ENCODE measurements at places on chromosomes 13 and 19. TPM values are rescaled to one million over a fixed set of nuclear protein-coding genes. Genes with fewer than 3 reads are reported as not detected.

DNA sequence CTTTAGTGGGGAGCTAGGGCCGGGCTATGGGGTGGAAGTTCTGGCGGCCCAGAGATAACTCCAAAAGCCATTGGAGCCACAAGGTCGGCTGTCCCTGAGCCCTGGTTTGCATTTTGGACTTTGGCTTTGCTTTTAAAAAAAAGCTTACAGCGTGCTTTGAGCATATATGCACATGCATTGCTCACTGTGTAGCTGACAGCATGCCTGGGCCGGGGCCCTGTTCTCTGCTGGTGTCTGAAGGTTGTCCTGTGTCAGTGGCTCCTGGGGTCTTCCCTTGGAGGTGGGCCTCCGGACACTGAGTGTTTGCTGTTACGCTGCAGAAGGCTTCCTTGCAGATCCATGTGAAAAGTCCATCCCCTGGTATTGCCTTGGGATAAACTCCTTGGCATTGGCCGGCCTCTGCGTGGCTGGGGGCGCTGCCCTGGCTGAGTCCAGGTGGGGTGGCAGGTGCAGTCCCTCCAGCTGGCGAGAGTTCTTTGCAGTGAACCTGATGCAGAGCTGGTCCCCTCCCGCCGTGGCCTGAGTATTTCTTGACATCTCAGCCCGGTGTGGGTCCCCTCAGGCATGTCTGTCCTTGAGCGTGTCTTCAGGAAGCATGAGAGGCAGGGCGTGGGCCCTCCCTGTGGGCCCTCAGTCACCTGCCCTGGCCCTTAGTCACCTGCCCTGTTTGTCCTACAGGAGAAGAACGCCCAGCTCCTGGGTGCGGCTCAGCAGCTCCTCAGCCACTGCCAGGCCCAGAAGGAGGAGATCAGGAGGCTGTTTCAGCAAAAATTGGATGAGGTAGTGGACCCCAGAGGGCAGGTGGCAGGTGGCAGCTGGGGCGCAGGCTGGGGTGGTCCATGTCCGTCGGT lies 23.0 kb downstream of the PLEKHJ1 start:
- no peak for DNase-seq
- no peak overlapping the region for H3K27ac ChIP-seq
- no peaks in the 10 kb centered on the region for H3K36me3 ChIP-seq
- no peak overlapping the region for H3K4me3 ChIP-seq
- H3K27me3 ChIP-seq = no peaks in the 10 kb centered on the region

- H3K4me3 ChIP-seq = no peak overlapping the region
- no peaks in the 10 kb centered on the region for H3K4me1 ChIP-seq
- no peaks in the 10 kb centered on the region for H3K27me3 ChIP-seq
- H3K36me3 ChIP-seq = no peaks in the 10 kb centered on the region
- no peak overlapping the region for H3K27ac ChIP-seq
Measured at GRCh38 chr13:84983321-84983720, 815.9 kb downstream of the SLITRK6 start.

DNA sequence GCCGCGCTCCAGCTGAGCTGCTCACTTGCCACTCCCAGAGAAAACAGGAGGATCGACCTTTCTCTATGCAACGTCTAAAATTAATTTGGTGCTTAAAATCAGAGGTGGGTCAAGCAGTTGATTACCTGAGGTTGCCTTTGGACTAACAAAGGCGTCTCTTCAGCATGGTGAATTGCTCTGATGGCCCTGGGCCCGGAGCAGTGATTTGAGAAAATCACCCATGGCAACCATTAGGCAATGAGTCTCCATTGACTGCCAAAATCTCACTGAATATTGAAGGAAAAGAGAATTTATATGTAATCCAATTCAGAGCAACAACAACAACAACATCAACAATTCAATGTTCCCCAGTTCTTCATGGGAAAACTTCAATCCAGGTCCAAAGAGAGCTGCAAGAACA lies 61.8 kb downstream of the IRS2 start:
- H3K4me1 ChIP-seq = no peaks in the 10 kb centered on the region
- no peak overlapping the region for H3K4me3 ChIP-seq
- no peak overlapping the region for H3K27ac ChIP-seq
- no peaks in the 10 kb centered on the region for H3K27me3 ChIP-seq

GRCh38 chr19:38675611-38676010 lies 28.2 kb downstream of the ACTN4 start:
- H3K4me1 ChIP-seq = peaks cover 35% of the 10 kb centered on the region
- no peaks in the 10 kb centered on the region for H3K27me3 ChIP-seq
- peak overlapping the region; percentile 33 for H3K27ac ChIP-seq
- peaks cover 16% of the 10 kb centered on the region for H3K36me3 ChIP-seq
- DNase-seq = no peak

DNA sequence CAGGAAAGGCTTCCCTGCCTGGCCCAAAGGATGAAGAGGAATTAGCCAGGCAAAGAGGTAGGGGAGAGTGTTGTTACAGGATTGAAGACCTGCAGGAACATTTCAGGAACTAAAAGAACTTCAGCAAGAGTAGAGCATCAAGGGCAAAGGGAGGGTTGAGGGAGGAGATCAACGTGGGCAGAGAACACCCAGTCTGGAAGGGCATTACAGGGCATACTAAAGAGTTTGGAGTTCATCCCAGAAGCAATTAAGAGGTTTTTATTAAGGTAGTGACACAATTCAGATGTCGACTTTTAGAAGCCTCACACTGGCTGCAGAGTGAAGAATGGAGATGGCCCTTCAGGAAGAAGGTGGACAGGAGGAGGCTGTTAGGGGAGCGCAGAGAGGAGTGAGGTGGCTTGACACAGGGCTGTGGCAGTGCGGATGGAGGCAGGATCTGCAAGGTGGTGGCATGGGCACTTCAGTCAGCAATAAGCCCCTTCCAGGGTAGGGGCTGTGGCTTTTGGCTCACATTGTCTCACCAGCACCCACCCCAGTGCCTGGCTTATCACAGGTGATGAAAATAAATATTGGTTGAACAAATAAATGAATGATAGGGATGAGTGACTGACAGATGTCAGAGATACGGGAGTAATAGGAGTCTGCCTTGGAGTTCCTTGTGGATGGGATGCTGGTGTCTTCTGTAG lies 24.9 kb downstream of the TEX26 start:
- no peak for DNase-seq
- H3K27ac ChIP-seq = no peak overlapping the region
- H3K4me1 ChIP-seq = no peaks in the 10 kb centered on the region
- peaks cover 24% of the 10 kb centered on the region for H3K27me3 ChIP-seq
- H3K36me3 ChIP-seq = no peaks in the 10 kb centered on the region

DNA sequence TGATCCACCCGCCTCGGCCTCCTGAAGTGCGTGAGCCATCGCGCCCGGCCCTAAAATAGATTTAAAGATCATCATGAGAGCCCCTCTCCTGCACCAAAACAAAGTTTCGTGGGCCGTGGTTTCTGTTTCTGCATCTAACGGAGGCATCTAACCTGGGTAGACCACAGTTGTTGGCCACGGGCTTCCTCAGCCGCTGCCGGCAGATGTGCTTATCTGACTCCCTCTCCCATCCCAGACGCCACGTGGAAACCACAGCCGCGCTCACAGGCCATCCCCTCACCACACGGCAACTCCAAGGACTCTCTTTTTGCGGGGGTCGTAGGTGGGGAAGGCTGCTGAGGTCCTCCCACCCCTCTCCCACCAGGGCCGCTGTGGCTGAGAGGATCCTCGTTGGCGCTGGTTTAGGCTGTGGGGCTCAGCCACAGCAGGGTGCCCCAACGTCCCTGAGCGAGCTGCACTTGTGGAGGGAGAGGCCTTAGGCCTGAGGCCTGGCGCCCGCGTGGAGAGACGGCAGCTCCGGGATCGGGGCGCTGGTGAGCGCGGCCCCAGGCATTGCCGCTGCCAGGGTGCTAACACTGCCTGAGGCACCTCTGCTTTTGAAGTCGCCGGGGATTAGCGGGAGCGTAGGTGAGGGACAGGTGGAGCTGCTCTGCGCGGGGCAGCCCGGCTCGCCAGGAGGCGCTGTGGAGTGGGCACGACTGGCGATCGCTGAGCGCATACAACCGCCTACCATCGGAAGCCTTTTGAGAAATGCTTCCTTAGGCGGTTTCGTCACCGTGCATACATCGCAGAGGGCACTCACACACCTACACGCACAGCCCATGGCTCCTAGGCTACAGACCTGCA lies 8.9 kb downstream of the ZSCAN1 start:
- H3K4me3 ChIP-seq = no peak overlapping the region
- peaks cover 67% of the 10 kb centered on the region for H3K27me3 ChIP-seq
- DNase-seq = no peak

DNA sequence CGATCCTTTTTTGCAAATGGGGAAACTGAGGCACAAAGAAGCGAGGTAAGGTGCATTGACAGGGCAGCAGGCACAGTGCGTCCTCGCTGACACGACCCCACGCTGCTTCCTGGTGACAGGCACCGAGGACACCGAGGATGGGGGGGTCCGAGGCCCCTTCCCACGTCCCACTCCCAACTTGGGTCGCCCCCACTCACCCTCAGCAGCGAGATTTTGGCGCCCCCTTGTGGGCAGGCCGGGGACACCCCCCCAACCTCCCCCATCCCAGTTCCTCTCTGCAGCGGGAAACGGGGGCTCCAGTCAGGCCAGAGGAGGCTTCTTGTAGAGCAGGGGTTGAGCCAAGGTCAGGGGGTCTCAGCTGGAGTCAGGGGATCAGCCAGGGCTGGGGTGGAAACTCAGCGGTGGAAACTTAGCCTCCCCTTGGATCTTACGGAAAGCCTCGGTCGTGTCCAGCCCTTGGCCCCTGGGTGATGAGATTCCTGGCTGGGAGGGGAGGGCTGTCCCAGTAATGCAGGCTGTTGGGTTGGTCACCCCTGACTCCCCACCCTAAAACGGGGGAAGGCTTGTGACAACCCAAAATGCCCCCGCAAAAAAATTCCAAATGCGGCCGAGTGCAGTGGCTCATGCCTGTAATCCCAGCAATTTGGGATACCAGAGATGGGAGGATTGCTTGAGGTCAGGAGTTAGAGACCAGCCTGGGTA lies 8.2 kb downstream of the SMIM24 start:
- H3K36me3 ChIP-seq = no peaks in the 10 kb centered on the region
- H3K4me3 ChIP-seq = no peak overlapping the region
- no peak for DNase-seq
- H3K27ac ChIP-seq = no peak overlapping the region

DNA sequence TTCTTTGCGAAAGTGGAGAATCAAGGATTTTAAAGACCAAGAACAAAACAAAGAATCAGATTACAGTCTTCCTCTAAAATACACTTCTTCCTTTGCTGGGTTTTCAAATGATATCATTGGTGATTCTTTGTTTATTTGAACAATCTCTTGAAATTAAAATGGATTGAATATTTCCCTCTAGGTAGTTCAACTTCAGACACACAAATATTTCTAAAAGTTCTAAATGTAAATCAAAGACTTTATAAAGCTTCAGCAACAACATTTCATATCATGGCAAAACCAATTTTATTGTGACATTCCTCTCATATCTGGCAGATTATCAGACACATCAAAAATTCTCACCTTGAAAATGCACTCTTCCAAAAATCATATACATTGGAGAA lies 13.0 kb downstream of the ZIC2 start:
- H3K4me1 ChIP-seq = peaks cover 11% of the 10 kb centered on the region
- DNase-seq = no peak
- no peak overlapping the region for H3K4me3 ChIP-seq
- no peak overlapping the region for H3K27ac ChIP-seq
- no peaks in the 10 kb centered on the region for H3K27me3 ChIP-seq

DNA sequence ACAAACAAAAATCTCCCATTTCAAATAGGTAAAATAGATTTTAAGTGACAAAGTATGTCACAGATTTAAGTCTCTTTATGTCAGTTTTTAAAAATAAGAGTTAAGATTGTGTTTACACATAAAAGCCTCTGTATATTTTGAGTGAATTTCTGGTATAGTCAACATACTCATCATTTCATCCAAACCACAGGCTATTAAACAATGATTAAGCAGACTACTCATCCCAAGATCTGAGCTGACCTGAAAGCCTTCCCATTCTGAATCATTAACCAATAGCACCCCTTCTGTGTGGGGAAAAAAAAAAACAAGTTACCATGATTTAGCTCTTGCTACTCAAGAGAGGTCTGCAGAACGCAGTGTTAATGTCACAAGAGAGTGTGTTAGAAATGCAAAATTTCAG lies 284.4 kb upstream of the NBEA start:
- H3K4me1 ChIP-seq = no peaks in the 10 kb centered on the region
- H3K27ac ChIP-seq = no peak overlapping the region
- H3K36me3 ChIP-seq = no peaks in the 10 kb centered on the region

GRCh38 chr13:93146584-93147297 lies 79.9 kb upstream of the GPC6 start:
- H3K4me1 ChIP-seq = no peaks in the 10 kb centered on the region
- H3K27me3 ChIP-seq = no peaks in the 10 kb centered on the region
- no peak overlapping the region for H3K4me3 ChIP-seq
- no peak for DNase-seq
- H3K36me3 ChIP-seq = no peaks in the 10 kb centered on the region

- no peak overlapping the region for H3K4me3 ChIP-seq
- DNase-seq = no peak
- H3K36me3 ChIP-seq = peaks cover 14% of the 10 kb centered on the region
- H3K4me1 ChIP-seq = no peaks in the 10 kb centered on the region
- H3K27ac ChIP-seq = no peak overlapping the region
Measured at GRCh38 chr13:75804605-75805004, 168.5 kb downstream of the LMO7 start.

- no peaks in the 10 kb centered on the region for H3K4me1 ChIP-seq
- H3K4me3 ChIP-seq = no peak overlapping the region
- DNase-seq = no peak
- H3K27ac ChIP-seq = no peak overlapping the region
- no peaks in the 10 kb centered on the region for H3K27me3 ChIP-seq
- no peaks in the 10 kb centered on the region for H3K36me3 ChIP-seq
Measured at GRCh38 chr13:103130681-103131210, 64.5 kb upstream of the SLC10A2 start.

GRCh38 chr19:18742838-18743783 lies 48.0 kb downstream of the COMP start:
- no peaks in the 10 kb centered on the region for H3K27me3 ChIP-seq
- H3K4me3 ChIP-seq = no peak overlapping the region
- no peak overlapping the region for H3K27ac ChIP-seq

DNA sequence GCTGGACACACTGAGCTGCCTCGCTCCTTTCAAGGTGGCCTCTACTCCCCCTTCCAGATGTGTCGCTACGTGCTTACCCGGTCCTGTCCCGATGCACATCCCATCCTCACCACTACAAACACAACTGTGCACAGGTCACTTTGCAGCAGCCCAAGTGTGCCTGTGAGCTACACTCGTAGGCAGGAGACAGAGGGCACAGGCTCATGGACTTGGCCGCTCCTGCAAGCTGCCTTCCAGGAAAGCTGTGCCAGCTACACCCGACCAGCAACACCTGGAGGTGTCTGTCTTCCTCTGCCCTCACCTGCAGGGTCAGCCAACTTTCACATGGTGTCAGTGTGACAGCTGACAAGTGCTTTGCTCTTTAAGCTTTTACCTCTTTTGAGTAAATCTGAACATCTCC lies 15.4 kb downstream of the CARS2 start:
- no peak for DNase-seq
- H3K4me1 ChIP-seq = no peaks in the 10 kb centered on the region
- 0 out of 2 replicates have a peak, but pooled peaks cover 3% of the 10 kb centered on the region for H3K36me3 ChIP-seq
- H3K27me3 ChIP-seq = no peaks in the 10 kb centered on the region

The FGF9 gene
- total RNA-seq = not detected

The RXFP2 gene
- not detected for total RNA-seq

The GDF15 gene
- 17.2 TPM for total RNA-seq

The CNN1 gene
- total RNA-seq = 0.44 TPM

The MTUS2 gene
- not detected for total RNA-seq

The ADGRE3 gene
- not detected for total RNA-seq

The CEACAM6 gene
- total RNA-seq = 468 TPM

The MBD3L4 gene
- total RNA-seq = not detected

The SIGLEC8 gene
- not detected for total RNA-seq
